ENCODE measurements at places on chromosomes 11 and 22.

GRCh38 chr11:9357041-9357440 is 27.4 kb upstream of the IPO7 start:
- no peak for DNase-seq

DNA sequence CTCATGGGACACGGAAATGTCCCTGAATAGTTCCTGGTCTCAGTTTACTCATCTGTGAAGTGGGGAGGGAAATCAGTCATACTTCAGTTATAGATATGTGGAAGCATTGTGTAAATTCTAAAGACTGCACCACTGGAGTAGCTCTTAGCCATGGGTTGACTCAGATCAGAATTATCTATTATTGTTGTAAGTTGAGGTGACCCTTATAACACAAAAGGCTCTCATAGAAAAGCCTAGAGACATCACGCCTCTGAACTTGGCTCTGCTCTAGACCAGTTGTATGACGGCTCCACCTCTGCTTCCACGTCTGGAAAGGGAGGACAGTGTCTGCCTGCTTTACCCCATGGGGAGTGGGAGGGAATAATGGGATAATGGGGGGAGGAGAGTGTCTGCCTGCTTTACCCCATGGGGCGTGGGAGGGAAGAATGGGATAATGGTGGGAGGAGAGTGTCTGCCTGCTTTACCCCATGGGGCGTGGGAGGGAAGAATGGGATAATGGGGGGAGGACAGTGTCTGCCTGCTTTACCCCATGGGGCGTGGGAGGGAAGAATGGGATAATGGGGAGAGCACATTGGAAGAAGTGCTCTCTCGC is 98.2 kb downstream of the AMOTL1 start:
- DNase-seq, result no peak

GRCh38 chr22:37310815-37311595 is 28.7 kb downstream of the CYTH4 start:
- DNase-seq, result no peak

GRCh38 chr11:37282367-37282766 is 684.3 kb upstream of the RAG2 start:
- no peak for DNase-seq

DNA sequence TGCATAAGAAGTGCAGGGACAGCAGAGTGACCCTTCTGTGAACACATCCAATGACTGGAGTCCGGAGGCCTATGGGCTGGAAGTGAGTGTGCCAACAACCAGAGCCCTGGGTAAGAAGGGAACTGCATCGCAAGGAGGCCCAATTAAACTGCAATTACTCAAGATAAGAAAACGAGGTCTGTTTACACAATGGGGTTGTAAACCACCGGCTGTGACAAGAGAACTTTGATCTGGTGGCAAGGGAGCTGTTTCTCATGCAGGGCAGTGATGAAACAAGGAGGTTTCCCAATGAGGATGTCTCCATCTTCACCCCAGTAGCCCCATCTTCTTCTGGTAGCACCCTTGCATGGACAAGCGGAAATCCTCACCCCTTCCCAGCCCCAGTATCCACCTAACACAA is 21.5 kb downstream of the ETS1 start:
- DNase-seq, result no peak
